CD4-positive, alpha-beta T cell treated with Interleukin-4 for 1 hour (primary cell): ENCODE measurements at places on chromosomes 12 and 14.

DNA sequence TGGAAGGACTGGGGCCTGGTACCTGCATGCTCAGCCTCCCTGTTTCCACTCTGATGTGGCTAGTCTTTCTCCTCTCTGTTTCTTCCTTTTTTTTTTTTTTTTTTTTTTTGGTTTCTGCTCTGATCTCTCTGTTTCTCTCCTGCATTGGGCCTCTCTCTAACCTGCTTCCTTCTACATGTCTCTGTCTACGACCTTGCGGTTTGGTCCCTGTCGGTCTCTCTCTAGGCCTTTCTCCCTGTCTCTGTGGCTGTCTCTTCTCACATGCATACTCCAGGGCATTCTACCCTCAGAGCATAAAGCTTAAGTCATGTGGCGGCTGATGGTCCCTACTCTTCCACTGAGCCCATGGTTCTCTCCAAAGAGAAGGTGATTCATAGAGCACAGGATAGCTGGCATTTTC is 1096.6 kb downstream of the BCL11B start:
- DNase-seq, result no peak

DNA sequence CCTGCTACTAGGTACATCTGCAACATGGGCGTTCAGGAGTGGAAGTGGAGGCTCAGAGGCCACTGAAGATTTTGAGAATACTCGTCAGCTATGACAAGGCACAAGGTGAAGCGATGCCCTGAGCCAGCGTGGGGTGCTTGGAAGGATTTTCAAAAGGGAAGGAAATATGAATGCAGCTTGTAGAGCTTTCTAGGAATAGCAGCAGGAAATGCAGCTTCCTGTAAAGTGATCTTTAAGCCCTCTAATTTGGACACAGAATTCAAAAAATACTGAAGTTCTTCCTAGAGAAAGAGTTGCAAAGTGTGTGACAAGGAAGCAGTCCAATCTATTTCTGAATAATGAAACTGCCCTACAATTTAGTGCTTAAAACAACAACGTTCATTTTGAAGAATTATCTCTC is 13.2 kb upstream of the C1S start:
- DNase-seq, result no peak

GRCh38 chr14:39102265-39102968 is 618 bp downstream of the SEC23A start:
- DNase-seq, result peak; percentile 29

GRCh38 chr12:26378711-26379110 is 183.3 kb downstream of the SSPN start:
- DNase-seq, result no peak

DNA sequence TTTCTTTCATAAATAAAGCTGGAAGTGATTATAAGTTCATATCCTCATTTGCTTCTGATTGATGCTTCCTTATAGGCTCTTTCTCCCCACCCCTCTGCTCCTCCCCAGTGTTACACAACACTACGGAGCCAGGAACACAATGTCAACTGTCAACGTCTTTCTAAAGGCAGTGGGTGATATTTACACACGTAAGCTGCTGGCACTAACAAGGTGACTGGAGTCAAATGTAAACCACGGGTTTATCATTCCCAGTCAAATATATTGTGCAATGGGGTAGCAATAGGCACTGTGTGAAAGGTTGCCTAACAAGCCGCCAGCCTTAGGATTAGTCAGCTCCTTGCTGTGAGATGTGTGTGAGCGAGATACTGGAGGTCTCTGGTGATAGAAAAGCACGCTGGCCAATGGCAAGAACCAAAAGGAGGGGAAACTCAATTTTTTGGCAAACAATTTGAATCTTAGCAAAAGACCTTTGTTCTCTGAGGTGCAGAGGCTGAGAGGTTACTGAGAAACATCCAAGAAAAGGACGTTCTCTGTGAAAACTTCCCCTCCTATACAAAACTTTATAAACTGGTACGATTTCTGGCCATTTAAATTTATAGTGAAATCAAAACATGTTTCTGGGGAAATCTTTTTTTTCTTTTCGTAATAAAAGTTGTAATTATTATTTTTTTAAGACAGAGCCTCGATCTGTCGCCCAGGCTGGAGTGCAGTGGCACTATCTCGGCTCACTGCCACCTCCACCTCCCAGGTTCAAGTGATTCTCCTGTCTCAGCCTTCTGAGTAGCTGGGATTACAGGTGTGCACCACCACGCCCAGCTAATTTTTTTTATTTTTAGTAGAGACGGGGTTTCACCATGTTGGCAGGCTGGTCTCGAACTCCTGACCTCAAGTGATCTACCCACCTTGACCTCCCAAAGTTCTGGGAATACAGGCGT is 22.3 kb upstream of the HECTD1 start:
- DNase-seq, result no peak

DNA sequence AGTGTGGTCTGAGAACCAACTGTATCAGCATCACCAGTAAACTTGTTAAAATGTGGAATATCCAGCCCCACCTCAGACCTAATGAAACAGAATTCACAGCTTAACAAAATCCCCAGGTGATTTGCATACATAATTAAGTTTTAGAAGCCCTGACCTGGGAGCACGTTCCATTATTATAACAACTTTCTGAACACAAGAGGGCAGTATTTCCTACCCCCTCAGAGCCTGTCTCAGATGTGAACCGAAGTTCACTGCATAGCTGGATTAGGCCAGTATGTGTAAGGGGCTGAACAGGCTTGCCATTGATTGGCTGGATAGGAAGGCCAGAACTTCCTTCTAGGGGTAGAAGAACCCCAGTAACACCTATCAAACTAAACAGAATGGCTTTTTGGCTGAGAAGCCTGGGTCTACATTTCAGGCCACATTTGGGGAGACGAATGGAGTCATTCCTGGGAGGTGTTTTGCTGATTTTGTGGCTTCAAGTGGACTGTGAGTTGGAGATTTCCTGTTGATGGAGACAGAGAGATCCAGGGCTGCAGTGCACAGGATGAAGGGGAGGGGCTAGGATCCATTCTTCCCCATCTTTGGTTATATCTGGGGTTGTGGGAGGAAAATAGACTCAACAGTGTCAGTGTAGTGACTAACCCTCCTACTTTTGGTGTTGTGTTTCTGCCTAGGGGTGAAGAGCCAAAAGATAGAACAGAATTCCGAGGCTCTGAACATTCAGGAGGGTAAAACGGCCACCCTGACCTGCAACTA is 94.7 kb upstream of the OR4E1 start:
- DNase-seq, result peak; percentile 15

GRCh38 chr12:4984971-4985370 is 58.7 kb upstream of the KCNA5 start:
- DNase-seq, result no peak

DNA sequence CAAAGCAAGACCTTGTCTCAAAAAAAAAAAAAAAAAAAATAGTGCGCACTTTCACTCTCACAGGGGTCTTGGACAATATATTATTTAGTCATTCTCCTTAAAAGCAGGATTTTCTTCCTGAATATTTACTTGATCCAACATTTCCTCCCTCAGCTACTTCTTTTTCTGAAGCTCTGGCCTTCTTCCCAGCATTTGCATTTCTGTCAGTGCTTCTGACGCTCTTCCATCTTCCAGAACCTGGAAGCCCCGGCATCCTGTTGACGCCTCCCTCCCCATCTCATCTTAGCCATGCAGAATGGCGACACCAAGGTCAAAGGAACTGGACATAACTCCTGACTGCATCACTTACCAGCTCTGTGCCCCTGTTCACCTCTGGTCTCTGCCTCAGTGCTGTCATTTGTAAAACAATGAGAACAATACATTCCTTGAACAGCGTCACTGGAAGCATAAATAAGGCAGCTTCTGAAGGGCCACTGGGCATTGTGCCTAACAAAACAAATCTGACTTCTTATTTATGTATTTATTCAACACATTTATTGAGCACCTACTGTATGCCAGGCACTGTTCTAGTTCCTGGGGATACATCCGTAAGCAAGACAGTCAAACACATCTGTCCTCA is 90.9 kb upstream of the MDM1 start:
- DNase-seq, result no peak

DNA sequence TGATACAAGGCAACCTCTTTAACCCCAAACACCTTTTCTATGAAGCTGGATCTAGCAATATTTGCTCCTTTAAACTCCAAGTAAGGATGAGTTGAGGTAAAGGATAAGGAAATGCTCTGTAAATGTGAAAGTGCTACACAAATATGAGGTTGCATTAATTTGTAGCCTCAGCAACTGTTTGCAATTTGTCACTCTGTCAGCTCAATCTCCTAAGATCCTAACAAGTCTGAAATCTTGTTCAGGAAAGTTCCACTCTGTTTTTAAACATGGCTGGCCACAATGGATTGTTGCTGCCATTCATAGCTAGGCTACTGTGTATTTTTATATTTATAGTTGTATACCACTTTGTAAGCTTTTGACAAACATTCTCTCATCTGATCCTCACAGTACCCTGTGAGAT is 51.3 kb downstream of the SCN8A start:
- DNase-seq, result no peak

DNA sequence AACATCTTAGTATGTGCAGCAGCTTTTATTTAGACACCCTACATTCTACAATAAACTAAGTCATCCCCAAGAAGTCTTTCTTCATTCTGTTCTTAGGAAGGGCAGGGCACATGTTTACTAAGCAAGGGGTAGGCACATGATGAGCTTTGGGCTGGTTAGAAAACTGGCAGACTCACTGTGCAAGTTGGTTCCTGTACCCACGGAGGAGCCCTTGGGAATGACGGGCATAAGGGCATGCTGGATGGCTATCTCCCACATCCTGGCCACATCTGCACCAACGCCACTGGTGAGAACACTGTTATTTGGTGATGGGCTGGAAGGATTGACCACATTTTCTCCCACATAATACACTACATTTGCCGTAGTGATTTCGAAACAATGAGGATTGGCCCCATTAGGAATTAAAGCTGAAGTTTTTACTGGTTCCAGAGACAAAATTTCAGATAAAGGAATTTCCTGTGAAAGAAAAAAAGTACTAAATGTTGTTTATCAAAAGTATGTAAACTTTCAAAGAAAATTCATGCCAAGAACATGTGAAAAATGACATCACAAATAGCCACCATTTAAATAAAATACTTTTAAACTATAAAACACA is 297.0 kb downstream of the PRKD1 start:
- DNase-seq, result no peak

GRCh38 chr12:6280053-6280469 is 30.4 kb upstream of the PLEKHG6 start:
- no peak for DNase-seq

DNA sequence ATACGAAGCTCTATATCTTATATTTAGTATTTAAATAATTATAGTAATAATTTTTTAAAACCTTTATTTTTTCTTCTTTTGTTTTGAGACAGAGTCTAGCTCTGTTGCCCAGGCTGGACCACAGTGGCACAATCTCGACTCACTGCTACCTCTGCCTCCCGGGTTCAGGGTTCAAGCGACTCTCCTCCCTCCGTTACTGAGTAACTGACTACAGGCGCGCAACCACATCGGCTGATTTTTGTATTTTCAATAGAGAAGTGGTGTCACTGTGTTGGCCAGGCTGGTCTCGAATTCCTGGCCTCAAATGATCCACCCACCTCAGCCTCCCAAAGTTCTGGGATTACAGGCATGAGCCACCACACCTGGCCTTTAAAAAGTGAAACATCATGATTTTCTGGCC is 13.0 kb upstream of the WNK1 start:
- DNase-seq, result no peak

- DNase-seq, result no peak
These were observed 363.4 kb downstream of the NUAK1 start for GRCh38 chr12:105775343-105775742.

DNA sequence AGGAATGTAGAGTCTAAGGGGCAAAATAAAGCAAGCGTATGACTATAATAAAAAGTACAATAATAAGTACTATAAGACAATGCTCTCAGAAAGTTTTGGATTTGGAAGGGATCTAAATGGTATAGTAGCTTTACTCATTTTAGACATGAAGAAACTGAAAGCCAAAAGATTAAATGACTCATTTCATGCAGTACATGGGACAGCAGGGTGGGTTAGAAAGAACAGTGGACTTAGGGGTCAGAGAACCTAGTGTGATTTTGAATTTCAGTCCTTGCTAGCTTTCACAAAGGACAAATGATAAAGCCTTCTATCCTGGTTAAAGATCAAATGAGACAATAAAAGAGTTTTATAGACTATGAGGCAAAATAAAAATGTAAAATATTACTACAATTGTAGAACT is 6.8 kb upstream of the LEMD3 start:
- DNase-seq, result no peak

GRCh38 chr12:115450710-115451109 is 766.7 kb upstream of the TBX3 start:
- no peak for DNase-seq

DNA sequence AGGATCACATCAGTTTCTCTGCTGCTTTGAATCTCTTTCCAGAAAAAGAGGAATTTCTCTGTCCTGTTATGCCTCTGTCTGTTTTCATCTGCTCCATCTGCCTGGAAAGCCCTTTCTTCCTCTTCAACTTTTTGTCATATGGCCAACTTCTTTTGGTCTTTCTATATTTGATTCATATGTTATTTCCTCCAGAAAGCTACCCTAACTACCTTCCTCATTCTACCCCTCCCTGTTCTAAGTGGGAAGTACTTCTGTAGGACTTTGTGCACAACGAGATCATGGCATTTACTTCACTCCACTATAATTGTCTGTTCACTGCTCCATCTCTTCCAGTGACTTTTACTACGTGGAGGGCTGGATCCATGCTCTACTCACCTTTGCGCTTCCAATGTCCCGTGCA is 5.9 kb downstream of the CLEC4D start:
- DNase-seq, result no peak

- DNase-seq, result no peak
These were observed 117.0 kb downstream of the PTCSC3 start for GRCh38 chr14:36059531-36059930.

DNA sequence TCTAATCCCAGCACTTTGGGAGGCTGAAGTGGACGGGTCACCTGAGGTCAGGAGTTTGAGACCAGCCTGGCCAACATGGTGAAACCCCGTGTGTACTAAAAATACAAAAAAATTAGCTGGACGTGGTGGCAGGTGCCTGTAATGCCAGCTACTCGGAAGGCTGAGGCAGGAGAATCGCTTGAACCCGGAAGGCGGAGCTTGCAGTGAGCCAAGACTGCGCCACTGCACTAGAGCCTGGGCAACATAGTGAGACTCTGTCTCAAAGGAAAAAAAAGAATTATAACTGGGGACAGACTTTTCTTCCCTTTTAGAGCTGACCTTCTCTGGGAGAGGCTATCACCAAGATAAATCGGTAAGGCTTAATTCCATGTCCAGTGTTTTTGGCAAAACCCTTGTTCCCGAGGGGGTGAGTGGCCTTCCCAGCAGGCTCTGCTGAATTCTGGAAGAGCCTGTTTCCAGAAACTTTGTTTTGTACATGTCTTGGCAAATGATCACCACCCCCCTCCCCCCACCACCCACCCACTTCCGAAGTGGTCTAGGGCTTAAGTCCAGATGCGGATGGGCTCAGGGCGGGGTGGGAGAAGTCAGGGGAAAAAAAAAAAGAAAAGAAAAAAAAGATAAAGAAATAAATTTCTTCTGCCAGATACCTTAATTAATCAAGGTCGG is 32.3 kb upstream of the DEGS2 start:
- DNase-seq, result no peak
